Neural progenitor cell (in vitro differentiated cells): ENCODE measurements at places on chromosomes 12 and 14.

DNA sequence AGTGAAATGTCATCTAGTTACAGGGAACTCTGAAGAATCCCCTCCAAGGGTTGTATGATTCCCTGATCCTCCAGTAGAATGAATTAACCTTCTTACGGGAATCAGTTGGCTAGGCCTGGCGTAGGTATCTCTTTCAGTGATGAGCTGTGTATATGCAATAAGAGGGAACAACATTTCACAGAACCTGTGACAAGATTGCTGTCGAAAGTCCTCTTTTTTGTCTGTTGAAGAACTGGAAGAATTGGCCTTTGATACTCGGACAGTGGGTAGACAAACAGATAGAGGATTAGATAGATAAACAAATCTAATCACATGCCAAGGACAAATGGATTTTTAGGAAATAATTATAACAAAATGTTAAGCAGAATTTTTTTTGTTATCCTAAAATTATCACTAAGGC lies 184.6 kb downstream of the MDGA2 start:
- no peak for DNase-seq

GRCh38 chr12:55687746-55688145 lies 20.0 kb downstream of the ITGA7 start:
- no peak for DNase-seq

DNA sequence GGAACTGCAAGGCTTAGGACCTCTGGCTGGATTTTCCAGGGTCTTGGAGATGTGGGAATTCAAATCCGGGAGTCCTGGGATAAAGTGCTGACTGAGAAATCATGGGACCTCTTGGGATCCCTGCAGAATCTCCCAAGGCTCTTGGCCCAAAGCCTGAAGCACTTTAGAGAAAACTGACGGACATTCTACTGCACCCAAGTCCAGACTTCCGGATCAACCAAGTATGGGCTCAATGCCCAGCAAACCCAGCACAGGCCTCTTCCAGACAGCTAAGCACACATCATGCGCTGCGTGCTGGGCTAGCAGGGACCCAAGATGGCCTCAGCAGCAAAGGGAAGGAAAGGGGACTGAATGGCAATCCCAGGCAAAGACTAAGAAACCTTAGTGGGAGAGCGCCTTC lies 85.0 kb downstream of the ACTN1 start:
- DNase-seq = no peak

DNA sequence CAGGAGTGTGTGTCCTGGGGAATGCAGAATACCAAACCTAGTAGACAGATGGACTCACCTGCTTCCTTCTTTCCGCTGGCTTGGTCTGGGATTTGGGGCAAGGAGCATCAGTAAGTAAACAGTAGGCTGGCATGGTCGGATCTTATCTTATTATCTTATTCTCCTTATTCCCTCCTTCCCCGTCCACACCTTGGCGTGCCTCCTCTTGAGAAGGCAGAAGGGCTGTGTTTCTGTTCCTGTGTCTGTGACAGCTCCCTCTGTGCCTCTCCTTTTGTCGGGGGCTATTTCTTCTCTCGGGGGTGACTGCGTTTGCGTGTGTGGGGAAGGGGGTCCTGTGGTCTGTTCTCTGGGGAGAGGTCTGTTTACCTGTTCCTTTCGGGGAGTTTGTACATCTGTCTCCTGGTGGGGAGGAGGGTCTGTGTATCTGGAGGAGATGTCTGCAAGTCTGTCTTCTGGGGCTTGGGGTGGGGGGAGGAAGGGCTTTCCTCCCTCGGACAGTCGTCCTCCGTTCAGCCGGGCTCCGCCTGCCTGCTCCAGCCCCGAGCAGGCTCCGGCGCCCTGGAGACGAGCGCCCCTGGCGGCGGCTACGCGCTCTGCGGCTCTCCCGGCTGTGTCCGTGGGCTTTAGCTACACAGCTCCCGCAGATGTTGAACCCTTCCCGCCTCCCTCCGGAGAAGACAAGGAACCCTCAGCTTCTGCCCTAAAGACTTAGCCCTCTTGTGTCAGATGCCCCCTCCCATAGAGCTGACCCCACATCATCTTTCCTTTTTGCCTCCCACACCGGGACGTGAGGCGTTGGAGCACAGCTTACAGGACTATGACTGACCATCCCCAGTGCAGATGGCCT lies 4.4 kb downstream of the KRT86 start:
- peak; percentile 83 for DNase-seq

GRCh38 chr14:104883681-104884361 lies 18.8 kb downstream of the CEP170B start:
- no peak for DNase-seq

DNA sequence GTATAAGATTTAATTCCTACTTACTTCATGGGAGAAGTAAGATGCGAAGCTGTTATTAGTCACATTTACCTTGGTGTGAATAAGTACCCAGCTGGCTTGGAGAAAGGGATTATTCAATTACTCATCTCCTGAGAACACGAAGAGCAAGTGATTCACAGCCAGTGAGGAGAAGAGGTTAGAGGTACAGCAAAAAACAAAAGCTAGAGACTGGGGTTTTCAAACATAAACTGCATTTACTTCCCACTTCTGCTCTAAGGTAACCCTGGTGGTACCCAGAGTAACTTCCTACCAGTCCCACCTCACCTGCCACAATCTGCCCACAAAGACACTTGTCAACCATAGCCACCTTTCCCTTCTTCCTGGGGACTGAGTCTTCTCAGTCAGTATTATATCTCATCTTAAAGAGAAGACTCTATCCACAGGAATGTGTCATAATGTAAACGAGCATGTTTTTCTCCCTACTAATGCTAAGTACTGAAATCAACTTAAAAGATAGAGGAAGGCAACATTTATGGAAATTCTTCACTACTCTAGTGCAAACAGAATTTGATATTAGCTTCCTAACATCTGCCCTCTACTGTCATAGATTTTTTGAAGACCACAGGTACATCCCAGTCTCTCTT lies 6.0 kb upstream of the IL22 start:
- no peak for DNase-seq

GRCh38 chr12:98126637-98127335 lies 388.6 kb upstream of the TMPO start:
- no peak for DNase-seq

DNA sequence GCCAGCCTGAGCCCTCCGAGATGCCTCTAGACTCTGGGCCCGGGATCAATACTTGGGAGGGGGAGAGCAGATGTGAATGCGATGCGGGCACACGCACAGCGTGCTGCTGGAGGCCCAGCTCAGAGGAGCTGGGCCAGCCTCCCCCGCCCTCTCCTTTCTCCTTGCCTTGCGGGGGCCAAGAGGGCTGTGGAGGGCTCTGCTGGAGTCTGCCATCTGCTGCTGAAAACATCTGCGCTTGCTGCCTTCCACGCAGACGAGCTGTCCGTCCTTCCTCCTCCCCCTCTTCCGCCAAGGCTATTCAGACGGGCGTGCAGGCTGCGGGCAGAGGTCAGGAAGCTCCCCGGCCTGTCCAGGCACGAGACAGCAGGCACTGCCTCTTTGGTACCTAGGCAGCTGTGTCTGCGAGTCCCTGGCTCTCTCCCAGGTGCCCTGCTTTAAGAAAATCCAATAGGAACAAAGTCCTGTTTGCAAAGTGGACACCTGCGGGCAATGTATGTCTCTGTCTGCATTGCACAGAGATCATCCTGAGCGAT lies 75.2 kb downstream of the SPRING1 start:
- DNase-seq = peak; percentile 80

- no peak for DNase-seq
Observed at GRCh38 chr12:128793701-128794100, 30.1 kb downstream of the SLC15A4 start.

GRCh38 chr12:52205612-52206303 lies 13.9 kb upstream of the KRT80 start:
- no peak for DNase-seq

DNA sequence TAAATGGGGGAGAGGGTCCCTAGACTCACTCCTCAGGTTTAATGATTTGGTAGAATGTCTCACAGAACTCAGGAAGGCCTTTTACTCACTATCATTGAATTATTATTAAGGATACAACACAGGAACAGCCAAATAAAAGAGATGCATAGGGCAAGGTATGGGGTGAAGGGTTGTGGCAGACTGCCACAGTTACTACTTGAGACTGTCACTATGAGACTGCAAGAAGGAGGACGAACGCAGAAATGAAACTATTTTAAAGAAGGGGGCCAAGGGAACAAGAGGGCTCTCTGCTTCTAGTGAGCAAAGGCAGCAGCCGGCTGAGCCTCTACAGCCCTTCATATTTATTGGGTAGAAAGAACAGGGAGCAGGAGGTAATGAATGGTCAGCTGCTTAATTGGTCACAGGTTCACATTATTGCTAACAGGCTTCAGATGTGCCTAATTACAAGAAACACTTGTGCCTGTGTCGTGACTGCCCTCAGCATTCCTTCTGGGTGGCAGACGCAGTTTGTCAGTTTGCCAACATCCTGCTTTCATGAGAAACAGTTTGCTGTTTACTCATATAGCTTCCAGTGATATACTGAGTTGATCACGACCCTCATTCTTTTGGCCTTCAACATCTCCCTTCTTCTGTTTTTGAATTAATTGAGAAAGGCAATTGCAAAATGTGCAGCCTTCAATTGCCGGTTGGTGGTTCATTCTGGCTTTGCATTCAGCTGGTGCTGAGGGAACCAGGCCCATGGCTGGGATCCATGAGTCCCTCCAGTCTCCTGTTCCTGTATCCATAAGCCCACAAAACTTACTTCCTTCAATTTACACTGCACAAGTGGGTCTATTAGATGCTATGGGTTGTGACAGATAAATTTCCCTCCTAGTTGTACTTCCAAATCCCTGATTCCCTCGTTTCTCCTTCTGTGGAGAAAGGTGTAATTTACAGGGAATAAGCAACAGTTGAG lies 82.8 kb upstream of the PLEKHG7 start:
- DNase-seq = no peak

- DNase-seq = no peak
Observed at GRCh38 chr14:37453985-37454384, 141.1 kb downstream of the FOXA1 start.

DNA sequence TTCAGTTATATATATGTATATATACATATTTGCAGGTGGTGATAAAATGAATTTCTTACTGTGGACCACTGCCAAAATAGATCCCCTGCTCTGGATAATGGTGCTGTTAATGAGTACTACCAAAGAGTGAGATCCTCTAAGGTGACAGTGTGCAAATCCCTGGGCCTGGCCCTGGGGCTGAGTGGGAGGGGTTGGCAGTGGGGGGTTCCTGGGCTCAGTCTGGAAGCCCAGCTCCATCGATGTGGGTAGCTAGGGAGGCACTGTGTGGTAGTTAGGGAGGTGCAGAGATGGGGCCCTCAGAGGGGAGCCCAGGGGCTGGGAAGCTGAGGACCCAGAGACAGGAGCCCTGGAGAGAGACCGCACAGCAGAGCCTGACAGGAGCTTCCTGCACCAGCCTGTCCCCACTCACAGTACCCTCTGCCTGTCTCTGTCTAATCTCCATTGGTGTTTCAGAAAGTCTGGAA lies 9.1 kb downstream of the KRT8 start:
- DNase-seq = no peak

DNA sequence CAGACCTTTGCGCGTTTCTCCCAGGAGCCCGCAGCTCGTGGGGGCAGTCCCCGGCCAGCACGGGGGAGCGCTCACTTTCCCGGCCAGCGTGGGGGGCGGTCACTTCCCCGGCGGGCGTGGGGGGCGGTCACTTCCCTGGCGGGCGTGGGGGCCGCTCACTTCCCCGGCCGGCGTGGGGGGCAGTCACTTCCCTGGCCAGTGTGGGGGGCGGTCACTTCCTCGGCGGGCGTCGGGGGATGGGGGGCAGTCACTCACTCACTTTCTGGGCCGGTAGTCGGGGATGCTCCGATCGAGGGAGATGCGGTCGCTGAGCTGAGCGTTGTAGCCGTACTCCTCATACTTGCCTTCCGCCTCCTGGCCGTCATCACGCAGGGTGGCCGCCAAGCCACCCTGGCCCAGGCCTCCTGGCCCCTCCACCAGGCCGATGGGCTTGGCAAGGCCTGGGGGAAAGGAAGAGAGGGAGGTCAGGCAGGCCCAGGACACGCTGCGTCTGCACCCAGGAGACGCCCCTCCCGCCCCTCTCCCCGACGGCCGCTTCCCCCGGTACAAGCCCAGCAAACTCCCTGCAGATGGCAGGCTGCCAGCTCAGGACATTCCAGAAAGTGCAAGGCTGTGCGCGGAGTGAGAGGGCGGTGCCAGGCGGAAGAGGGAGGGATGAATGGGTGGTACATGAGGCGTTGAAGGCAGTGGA lies 43.3 kb downstream of the GALNT9 start:
- peak; percentile 64 for DNase-seq

- DNase-seq = no peak
Observed at GRCh38 chr14:92785667-92786426, 8.3 kb upstream of the GOLGA5 start.

DNA sequence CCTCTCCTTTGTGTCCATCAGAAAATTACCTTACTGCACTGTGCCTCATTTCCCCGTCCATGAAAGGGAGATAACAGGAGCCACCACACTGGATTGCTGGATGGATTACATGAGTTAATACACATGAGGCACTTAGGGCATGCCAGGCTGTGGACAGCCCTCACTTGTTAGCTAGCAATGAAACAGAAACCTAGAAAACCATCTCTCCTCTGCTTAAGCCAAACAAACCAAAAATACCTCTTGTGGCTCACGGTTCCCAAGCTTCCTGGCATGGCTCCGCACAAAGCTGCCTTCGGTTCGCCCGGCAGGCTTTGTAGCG lies 660 bp upstream of the HCFC2 start:
- DNase-seq = no peak

- DNase-seq = no peak
Observed at GRCh38 chr12:94736004-94736403, 85.6 kb upstream of the TMCC3 start.

DNA sequence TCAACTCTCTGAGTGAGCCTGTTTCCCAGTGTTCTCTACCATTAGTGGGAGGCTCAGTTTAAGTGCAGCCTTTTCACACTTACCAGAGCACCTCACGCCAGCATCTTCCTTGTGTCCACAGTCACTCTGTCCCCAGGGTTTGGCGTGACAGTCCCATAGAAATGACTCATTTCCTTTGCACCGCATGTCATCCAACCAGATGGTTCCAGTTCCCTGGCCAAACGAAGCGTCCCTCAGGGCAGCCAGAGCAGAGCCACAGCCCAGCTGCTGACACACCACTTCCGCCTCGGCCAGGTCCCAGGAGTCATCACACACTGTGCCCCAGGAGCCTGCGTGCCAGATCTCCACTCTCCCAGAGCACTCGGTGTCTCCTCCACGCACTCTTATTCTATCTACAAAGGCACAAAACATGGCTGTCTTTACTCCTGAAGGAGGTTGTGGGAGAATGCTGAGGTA lies 65.4 kb downstream of the ACSM4 start:
- no peak for DNase-seq

DNA sequence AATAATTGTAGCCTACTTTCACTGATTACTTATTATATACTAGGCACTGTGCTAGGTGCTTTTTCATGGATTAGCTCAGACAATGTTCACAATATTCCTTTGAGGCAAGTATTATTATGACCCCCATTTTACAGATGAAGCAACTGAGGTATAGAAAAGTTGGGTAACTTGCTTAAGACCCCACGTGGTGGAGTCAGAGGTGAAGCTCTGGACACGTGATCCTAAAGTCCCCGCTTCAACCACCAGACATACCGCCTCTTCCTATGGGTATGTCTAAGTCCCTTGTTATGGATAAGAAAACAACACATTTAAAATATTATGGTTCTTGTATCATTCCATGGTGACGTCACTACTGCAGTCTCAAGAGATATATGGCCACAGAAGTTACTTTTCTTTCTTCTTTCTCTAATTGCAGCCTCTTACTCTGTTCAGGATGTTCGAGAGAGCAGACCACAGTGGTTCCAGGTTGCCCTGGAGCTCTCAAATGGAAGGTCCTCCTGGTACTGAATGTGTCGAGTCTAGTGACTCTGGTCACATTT lies 157.7 kb downstream of the HELB start:
- DNase-seq = no peak
